T-helper 9 cell (primary cell): ENCODE measurements at places on chromosomes 6 and 20.

- no peak for DNase-seq
Measured at GRCh38 chr6:24574809-24575208, 71.2 kb downstream of the KIAA0319 start.

GRCh38 chr20:24672886-24673677, 203.7 kb downstream of the SYNDIG1 start:
- DNase-seq = no peak

- DNase-seq = no peak
Measured at GRCh38 chr20:5668529-5668868, 81.7 kb upstream of the SHLD1 start.

GRCh38 chr20:22374678-22375590, 209.4 kb downstream of the FOXA2 start:
- no peak for DNase-seq

DNA sequence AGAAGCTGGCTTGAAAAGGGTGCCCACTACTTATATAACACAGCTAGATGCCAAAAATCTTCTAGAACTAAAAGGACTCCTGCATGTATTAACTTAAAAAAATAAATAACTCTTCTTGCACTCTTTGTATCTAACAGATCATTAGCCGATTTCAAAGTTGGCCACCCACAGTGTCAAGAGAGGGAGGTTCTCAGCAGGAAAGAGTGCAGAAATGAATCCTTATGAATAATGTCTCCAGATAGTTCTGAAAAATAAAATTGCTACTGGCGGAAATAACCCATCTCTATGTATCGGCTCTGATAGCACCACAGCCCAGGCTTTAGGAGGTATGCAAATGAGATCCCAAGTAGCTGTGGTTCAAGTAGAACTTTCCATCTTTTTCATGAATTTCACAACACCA, 232.7 kb downstream of the PHF3 start:
- DNase-seq = no peak
